ENCODE measurements at places on chromosomes 6 and 20.

GRCh38 chr6:88119769-88120168 is 46.4 kb downstream of the CNR1 start:
- peak; percentile 17 for DNase-seq

DNA sequence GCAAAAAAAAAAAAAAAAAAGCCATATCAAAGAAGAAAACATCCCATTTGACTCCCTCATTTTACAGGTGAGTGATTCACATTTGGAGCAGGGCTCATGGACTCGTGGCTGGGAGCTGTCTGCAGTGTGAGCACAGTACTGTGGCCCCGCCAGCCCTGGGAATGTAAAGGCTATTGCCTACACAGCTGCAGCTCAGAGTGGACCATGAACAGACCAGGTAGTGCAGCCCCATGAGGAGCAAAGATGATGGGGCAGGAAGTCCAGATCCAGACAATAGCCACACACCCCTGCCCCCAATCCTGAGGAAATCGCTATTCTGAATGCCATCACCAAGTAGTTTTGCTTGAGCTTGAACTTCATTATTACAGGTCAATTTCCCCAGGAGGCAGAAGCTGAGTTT is 55.4 kb downstream of the LINC00237 start:
- DNase-seq: no peak

DNA sequence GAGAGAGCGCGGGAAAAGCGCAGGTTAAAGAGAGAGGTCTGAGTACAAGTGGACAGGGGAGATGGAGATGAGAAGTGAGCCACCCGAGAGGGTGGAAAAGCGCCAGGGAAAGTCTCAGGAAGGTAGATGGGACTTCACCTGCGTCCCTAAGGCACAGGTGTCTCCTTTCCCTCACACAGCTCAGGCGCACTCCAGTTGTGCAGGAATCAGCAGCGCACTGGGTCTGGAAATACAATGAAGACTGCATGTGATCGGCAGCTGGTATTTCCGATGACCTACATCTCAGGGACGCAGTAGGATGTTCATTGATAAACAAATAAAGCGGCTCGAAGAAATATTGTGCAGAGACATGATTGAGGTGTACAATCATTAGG is 432 bp upstream of the KHDRBS2 start:
- DNase-seq: no peak

DNA sequence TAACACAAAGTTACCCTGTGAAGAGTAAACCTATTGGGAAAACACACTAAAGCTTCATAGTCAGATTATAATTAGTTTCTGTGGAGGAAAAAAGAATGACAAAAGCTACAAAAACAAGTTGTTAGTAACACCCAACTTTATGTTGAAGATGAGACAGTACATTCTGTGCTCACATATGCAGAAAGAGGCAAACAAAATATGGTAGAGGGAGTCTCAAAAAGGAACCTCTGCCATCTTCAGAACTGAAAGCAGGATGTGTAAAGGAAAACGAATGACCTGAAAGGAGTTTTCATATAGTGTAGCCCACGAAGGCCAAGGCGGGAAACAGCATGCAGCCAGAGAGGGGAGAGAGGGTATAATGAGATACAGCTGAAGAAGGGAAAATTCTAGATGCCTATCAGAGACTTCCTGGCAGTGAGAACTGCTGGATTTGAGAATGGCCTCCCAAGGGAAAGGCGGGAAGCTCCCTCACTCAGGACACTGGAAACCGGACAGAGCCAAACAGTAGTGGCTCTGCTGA is 84.1 kb upstream of the HEY2 start:
- DNase-seq: no peak

DNA sequence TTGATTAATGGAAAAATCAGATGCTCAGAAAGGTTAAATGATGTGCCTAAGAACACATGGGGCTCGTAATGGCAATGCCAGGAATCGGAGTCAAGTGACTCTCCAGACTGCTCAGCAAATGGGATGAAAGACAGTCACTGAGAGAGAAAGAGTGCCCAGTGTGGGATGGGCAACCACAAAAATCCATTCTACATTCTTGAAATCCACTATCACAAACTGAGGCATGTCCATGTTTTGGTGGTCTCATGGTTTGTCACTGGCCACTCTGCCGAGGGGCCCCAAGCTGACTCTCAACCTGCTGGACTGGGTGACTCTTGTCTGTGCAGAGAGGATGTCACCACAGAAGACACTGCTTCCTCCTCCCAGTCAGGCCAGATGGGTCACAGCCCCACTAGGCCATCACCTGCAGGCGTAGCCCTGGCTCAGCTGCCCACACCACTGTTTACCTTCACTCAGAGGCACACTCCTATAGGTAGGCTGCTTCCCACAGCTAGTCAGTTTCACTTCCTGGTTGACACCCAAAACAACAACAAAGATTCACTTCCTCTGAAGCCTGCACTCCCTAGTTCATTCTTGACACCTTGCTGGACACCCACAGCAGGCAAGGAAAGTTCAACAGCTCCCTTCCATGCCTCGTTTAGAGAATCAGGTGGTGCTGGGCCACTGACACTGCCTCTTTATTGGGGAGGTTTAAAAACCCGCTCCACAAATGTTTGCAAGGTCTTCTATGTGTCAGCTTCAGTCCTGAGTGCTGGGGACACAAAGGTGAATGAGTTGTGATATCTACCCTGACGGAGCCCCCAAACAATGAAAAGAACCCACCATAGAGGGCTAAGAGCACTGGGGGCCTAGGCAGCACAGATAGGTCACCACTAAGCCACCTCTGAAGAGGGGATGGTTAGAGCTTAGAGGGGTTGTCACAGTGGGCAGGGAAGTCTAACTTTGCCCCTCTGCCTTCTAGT is 21.7 kb downstream of the MAP1LC3A start:
- no peak for DNase-seq

DNA sequence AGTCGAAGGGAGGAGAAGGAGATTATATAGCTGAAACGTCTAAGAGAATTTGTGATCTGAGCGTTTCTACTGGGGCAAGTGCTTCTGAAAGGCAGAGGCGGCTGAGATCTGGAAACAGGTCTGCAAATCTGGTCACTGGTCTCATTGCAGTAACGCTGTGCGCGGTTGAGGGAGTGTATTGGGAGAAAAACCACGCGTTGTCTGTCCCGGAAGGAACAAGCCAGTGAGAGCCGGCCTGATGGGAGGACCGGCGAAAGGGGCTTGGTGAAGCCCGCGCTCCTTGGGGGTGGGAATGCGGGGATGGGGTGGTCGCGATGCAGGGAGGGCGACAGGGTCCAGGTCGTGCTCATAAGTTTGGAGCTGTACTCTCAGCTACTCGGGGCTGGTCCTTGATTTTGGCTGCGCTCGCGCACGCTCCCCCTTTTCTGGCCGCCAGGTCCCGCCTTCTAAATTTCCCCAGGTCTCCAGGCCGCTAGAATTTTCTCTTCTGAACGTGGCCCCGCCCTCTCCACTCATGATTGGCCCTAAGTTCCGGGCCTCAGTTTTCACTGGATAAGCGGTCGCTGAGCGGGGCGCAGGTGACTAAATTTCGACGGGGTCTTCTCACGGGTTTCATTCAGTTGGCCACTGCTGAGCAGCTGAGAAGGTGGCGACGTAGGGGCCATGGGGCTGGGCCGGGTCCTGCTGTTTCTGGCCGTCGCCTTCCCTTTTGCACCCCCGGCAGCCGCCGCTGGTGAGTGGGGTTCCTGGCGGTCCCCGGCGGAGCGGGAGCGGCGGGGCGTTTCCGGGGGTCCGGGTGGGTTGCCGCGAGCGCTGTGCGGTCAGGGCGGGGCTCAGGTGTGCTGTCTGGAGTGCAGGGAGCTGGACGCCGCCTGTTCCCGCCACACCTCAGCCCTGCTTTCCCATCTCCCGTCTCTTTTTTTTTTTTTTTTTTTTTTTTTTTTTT is at the start of gene MICB:
Gene MICB (plus strand): TSS at position 615 of the 946 bp plus-strand sequence. CDS start 49 bp downstream, at position 664.
- peak; percentile 66 for DNase-seq

GRCh38 chr20:50224531-50225255 is 34.1 kb downstream of the CEBPB start:
- DNase-seq: peak; percentile 97

- DNase-seq: no peak
These were observed 93.9 kb downstream of the RNASET2 start for GRCh38 chr6:166862287-166862977.

DNA sequence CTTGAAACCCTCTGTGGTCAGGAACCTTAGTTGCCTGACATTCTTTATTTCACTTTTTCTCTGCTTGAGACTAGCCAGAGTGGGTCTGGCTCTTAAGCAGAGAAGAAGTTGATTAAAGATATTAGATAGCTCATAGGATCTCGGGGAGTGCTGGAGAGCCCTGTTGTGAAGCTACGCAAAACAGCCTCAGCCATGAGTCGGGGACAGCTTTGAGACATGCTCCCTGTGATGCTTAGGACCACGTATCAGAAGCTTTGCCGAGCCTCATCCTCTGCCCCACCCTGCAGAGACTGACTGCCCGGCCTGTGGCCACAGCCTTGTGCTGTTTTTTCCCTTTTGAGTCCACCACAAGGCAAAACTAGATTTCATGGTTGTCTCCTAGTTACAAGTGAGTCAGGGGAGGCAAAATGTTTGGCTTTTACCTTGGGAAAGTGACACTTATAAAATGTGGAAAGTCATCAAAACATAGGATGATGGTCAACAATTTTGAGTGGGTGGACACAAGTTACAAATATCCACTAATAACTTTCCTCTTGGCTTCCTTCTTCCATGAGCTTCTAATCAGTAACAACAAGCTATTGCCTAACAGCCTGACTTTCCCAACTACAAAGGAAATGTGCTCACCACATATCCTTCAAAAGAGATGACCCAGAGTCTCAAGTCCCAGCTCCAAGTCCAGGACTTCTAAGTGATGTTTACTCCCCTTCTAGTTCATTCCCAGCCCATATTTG is 108.4 kb downstream of the JAG1 start:
- peak; percentile 93 for DNase-seq

DNA sequence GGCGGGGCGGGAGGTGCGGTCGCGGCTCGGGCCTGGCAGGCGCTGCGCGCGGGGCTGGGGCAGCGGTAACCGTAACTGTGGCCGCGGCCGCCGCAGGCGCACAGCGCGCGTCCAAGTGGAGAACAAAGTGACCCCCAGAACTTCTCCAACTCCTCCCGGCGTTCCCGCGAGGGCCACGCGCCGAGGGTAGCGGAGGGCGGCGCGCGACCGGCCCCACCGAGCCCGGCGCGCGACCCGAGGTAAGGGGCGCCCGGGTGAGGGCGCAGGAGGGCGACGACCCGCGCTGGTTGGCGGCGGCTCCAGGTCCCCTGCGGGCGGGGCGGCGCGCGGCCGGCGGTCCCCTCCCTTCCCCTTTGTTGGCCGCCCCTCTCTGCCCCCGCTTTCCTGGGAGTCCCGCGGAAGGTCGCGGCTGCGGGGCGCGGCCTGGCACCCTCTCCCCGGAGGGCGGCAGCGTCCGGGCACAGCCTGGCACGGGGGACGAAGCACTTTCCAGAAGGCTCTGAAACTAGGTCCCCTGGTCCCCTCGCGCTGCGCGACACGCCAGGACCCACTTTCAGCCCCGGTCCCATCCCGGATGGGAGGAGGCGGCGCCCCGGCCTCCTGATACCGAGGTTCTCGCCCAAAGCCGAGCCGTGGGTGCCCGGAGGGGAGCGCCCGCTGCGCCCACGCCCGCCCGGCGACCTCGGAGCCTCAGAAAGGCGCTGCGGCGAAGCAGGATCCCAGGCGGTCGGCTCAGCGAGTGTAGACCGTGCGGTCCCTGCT is at the start of gene TIAM2:
Gene TIAM2 (plus strand): TSS at position 62 of the 762 bp plus-strand sequence. CDS start 133,909 bp downstream, outside the sequence.
- DNase-seq: peak; percentile 22

DNA sequence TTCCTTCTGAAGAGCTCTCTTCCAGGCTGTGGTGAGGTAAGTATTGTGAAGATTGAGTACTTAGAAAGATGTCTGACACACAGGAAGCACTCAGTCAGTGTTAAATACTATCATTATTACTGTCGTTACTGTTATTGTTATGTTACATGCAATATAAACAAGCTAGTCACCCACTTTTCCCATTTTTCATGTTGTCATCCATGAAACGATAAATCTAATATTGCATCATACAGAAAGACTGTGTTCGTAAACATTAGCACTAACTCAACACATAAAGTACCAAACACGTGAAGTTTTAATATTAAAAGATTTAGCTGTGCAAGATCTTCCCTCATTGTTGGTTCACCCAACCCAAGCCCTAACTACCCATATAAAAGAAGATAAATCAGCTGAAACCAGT is 109.2 kb upstream of the NRSN1 start:
- DNase-seq: no peak

GRCh38 chr6:89321131-89321970 is 6.3 kb upstream of the GABRR2 start:
- no peak for DNase-seq

GRCh38 chr20:47740121-47740861 is 45.0 kb downstream of the SULF2 start:
- no peak for DNase-seq

GRCh38 chr6:159443417-159443920 is 249.6 kb downstream of the SOD2 start:
- DNase-seq: no peak

GRCh38 chr6:153129873-153130514 is 1.1 kb downstream of the RGS17 start:
- DNase-seq: no peak

- DNase-seq: peak; percentile 54
These were observed 172.2 kb downstream of the AIG1 start for GRCh38 chr6:143232849-143233248.

DNA sequence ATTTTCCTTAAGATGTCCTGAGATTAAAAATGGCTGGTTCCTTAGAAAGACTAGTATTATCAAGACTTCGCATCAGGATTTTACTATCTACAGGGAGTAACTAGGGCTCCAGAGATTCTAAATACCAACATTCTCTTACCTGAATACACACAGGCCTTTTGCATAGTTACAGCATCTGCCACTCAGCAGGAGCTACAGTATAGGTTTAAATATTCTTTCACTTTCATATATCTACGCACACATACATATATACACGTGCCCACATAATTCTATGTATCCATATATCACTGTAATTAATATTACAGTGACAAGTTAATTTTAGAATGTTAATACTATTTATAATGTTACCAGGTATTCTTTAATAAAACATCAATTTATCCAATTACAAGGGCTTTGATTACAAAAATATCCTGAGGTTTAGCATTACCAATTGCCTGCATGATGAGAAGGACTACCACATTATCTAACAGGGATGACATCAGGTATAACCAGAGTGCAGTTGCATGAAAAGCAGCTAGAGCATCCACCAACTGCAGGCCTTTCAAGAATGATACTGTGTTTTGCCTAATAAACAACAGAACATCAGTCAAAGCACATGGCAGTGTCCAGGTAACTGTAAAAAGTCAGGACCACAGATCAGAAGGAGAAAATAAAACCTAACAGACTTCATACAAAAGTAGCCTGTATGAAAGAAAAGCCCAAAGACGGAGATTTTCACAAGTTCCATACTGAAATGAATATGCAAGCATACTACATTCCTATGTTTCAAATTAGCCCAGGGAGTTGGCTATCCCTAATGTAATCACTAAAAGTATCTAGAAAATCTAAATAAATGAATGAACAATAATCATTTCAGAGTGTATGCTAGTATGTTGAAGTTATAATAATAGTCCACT is 268.7 kb downstream of the PTPRK start:
- DNase-seq: no peak

Measured in fibroblast of mammary gland (primary cell).